ENCODE measurements at places on chromosomes 2 and 18.

- DNase-seq: no peak
These were observed 20.2 kb upstream of the MAPRE3 start for GRCh38 chr2:26950246-26950645.

DNA sequence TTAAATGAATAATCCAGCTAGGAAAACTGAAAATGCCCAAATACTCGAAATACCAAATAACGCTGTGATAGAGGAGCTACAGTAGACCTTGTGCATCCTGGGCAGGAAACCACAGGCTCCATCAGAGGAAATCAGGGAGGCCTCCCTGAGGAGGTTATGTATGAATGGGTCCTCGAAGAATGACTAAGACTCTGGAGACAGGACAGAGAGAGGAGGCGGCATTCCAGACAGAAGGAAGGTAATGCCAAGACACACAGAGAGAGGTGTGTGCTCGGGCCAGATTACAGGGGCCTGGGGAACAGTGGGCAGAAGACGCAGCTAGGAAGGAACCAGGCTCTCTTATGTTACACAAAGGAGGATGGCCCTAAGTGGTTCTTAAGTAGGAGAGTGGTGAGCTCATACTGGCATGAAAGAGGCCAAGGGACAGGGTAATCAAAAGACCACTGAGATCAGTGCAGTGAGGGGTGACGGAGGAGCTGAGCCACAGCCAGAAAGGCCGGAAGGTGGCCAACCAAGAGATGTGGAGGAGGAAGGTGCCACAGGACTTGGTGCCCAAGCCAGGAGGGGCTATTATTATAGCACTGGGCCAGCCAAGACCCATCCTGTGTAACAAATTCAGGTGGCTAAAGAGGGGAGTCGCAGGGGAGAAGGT, 9.9 kb downstream of the ST3GAL5 start:
- no peak for DNase-seq

- no peak for DNase-seq
These were observed 52.2 kb downstream of the EIF2AK3 start for GRCh38 chr2:88575051-88575450.

DNA sequence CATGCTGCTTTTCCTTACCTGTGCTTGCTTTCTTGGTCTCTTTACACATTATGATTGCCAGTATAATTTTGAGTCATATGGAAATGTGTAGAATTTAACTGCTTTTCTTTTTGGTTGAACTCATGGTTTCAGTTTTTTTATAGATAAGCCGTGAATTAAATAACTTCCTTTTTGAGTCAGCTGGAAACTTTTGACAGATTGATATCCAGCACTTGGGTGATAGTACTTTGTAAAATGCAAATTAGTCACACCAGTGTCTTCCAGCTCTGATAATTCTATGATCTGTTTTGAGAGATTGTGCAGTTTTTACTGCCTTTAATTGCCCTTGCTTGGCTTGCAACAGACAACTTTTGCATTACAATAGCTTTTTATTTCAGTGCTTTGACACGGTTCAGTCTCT, 86.4 kb downstream of the NCOA1 start:
- no peak for DNase-seq

- DNase-seq: no peak
These were observed 183.7 kb downstream of the INO80D start for GRCh38 chr2:205902041-205902899.

- DNase-seq: no peak
These were observed 261.6 kb downstream of the LTBP1 start for GRCh38 chr2:33208400-33208799.

- DNase-seq: no peak
These were observed 84.6 kb downstream of the FAM210A start for GRCh38 chr18:13641551-13642439.

GRCh38 chr2:113602869-113603466, 24.1 kb upstream of the RABL2A start:
- no peak for DNase-seq

GRCh38 chr18:3494569-3494968, 44.6 kb downstream of the TGIF1 start:
- DNase-seq: no peak

DNA sequence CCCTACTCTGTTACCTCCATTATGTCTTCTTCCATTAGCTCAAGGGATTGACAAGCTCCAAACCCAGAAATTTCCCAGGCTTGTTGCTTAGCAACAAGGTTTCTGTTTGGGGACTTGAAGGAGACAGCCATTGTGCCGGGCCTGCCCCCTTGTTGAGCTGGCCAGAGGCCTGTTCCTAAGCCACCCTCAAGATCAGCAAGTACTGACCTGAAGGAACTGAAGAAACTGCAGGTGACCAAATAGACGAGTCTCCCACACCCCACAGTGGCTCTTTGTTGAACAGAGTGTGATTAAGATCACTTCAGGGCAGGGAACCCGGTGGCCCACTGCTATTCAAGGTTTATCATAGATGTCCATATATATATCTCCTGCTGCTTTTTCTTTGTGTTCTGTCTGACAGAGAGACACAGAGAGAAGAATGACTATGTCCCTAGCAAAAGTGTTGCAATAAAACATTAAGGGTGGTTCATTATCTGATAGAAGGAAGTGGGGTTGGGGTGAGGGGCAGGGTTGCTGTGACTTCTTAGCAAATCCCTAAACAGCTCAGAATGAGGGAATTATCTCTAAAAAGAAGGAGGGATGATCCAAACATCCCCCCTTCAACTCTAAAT, 69.2 kb downstream of the RNF144A start:
- DNase-seq: no peak

DNA sequence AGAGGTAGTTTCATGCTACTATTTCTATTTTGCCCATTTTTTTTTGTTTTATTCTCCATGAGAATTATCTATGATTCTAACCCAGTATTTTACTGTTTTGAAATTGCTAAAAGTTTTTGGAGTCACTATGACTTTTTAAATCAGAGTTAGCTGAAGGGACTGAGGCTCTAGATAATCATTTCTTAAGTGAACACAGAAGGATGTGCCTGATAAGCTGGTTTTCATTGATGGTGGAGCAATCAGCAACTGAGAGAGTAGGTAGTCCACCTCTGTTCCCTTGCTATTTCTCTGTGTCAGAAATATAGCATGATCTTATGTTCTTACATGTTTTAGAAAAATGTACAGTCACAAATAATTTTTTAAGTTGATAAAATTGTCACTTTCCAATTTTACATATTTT, 59.4 kb downstream of the CCDC138 start:
- no peak for DNase-seq

DNA sequence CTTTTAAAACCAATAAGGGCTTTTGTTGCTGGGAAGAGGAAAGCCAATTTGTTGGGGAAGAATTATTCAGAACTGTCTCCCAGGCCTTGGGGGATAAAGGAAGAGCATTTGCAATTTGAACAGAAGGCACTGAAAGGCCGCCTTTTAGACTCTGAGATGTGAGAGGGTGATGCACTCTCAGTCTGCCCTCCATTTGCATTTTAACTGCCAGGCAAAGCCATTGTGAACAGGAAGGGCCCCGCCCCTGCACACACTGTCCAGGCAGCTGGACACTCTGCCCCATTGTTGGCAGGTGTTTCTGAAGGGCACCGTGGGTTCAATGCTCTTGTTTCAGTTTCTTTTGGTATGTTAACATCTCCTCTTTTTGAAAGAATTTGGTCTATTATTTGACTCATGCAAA, 169.5 kb upstream of the COPS8 start:
- no peak for DNase-seq

DNA sequence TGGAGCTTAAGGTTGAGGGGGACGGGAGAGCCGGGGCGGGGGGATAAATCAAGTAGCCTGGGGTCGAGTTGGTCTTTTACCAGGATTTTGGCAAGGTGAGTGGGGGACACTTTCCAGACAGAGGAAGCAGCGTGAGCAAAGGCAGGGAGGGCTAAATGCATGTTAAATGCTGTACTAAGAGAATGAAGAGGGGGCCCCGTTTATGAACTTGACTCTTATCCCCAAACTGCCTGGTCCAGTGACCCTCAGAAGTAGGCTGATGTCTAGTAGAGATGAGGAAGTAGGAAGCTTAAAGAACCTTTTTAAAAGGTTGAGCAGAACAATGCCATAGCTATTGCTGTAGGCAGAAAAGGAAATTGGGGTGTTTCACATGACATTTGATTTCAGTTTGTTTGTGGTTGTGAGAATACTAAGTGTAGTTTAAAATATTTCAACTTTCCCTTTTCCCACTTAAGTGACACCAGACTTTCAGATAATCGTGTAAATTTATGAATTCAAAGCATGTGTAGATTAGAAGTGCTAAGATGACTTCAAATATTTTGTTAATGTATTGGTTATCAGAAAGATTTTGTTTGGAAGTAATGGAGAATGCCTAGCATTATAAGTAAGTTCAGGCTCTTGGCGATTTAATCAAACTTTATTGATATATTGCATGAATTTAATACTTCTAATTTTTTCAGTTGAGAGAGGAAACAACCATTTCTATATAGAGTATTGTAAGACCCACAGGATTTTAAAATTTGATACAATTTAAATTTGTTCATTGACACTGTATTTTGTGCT, 1.8 kb downstream of the REL start:
- DNase-seq: no peak

GRCh38 chr2:38945911-38946310, 56.2 kb downstream of the ARHGEF33 start:
- no peak for DNase-seq

DNA sequence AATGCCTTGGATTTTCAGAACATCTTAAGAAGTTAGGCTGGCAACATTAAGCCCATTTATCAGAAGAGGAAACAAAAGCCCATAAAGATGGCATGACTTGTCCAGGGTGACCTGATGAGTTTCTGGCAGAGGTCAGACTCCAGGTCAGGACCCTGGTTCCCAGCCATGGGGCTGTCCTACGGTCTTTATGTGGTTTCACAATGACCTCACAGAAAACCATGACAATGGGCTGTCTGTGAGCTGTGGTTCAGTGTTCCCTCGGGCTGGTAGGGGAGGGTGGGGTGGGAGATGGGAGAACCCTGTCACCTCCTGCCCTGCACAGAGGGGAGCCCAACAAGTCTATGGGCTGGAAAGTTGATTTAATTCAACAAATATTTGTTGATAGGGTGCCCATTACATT, 101.8 kb downstream of the LOXHD1 start:
- no peak for DNase-seq

DNA sequence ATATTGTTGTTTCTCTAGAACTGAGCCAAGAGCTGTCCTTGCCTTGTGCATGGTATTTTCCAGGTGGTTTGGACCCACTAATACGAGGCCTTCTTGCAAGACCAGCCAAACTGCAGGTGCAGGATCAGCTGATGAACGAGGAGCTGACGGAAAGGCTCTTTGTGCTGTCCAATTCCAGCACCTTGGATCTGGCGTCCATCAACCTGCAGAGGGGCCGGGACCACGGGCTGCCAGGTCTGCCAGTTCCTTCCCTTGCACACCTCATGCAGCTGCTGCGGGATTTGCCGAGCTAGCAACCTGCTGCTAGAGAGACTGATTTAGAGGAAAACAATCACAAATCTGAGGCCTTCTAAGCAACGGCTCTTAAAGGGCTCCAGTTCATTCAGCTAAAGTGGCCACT, 74.5 kb downstream of the TPO start:
- no peak for DNase-seq

DNA sequence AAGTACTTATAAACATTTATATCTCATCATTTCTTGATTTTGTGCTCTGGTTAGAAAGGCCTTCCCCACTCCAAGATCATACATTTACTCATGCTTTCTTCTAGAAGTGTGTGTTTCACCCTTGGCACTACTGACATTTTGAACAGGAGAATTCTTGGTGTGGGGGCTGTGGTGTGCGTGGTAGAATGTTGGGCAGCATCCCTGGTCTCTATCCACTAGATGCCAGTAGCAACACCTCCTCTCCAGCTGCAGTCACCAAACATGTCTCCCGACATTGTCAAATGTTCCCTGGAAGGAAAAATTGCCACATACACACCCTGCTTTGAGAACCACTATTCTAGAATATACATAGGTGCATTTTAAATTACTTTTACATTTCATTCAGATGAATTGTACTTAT, 8.7 kb upstream of the TGIF1 start:
- DNase-seq: no peak

DNA sequence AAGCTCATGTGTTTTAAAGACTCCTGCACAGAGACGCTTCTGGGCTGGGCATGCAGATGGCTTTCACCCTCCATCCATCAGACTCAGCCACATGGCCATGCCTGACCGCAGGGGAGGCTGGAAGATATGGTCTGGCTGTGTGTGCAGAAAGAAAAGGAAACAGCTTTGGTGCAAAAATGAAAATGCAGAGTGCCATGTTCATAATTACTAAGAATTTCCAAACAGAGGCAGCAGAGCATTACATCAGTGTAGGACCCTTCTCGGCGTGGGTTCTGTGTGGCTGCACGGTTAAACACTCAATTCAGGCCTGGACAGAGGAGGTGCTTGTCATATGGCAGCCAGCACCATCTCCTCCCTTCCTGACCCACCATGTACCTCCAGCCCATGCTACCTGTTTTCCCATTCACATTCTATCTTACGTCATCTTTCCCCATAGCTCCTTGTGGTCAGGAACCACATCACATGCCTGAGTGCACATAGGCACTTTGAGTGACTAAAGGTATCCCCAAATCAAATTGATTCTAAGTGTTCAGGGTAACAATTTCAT, 200.3 kb upstream of the ID2 start:
- peak; percentile 27 for DNase-seq

DNA sequence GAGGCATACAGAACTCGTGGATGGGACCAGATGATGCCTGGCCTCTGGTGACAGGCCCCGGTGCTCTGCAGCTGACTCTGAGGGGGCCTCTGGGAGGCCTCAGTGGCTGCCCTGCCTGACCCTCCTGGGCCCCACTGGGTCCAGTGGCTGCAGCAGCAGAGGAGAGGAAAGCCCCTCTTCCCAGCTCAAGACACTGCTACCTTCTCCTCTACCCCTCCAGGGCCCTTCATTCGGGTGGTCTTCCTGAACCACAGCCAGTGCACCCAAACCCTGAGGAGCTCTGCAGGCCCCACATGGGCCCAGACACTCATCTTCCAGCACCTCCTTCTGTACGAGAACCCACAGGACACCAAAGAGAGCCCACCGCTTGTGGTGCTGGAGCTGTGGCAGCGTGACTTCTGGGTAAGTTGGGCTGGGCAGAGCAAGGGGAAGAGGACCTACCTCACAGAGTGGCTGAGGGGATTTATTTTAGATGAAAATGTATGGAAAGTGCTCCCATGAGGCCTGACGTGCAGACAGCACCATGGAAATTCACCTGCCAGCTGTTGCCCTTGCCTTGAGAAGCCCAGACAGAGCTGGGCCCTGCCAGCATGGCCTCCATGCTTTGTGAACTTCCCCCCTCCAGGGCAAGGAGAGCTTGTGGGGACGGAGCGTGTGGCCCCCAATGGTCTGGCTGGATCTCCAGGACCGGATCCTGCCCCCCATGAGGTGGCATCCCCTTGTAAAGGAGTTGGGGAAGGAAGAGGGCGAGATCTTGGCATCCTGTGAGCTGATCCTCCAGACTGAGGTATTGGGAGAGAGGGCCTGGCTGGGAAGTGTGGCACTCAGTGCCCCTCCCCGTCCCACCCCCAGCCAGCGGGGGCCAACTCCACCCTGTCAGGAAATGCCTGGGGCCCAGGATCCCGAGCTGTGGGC, 46.3 kb downstream of the LMAN2L start:
- DNase-seq: no peak

DNA sequence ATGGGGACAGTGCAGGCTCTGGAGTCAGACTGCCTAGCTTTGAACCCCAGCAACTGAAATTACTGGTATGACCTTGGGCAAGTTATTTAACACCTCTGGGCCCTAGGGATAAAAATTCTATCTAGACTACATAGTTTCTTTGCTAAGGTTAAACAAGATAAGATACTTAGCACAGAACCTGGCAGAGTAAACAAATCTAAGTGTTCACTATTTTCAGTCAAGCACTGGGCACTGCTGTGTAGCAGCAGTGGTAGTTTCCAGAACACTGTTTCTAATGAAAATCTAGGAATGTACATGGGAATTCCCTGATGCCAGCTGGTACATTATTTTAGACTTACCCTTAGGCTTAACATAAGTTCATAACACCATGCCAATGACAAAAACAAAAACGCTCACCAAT, 17.2 kb downstream of the CERKL start:
- no peak for DNase-seq
